NCI-H748 treated with DMSO at 0.1 percent for 48 hours (cell line): ENCODE measurements at places on chromosomes 5 and 9.

DNA sequence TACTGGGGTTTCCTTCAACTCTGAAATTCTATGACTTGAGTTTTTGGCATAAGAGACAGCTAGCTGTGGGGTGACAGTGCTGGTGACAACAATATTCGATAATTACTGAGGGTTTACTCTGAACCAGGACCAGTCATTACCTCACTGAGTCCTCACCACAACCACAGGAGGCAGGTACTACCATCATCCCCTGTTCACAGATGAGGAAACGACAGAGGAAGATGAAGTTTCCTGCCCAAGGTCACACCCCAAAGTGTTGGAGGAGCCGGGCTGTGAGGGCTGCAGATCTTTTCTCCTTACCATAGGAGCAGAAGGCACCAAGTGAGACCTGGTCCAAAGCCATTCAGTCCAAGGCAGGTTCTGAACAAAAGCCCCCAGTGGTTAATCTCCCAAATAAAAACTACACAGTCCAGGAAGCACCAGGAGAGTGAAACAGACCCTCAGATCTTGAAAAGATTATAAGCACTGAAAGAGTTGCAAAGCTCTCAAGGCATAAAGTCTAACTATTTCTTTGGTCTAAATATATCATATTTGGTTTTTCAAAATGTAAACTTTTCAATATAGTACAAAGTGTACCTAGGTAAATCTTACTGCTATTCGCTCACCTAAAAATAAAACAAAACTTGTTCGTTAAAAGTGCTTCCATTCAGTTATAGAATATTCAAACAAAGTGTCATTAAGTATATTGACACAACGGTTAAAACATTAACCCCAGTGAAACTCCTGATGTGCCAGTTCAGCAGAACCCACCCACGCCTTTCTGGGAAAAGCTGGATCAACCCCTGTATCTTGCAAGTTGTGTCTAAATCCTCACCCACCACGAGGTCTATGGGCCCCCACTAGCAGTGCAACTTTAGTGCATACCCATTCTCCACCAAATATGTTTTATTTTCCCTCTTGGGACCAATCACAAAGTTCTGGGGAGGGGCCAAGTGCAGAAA, 82.6 kb upstream of the EQTN start:
- no peak for DNase-seq

- DNase-seq = no peak
Measured at GRCh38 chr5:19577882-19578281, 410.1 kb downstream of the CDH18 start.

GRCh38 chr5:119795768-119796167, 166.4 kb downstream of the FAM170A start:
- no peak for DNase-seq

GRCh38 chr5:132915681-132916080, 42.2 kb downstream of the LEAP2 start:
- no peak for DNase-seq

DNA sequence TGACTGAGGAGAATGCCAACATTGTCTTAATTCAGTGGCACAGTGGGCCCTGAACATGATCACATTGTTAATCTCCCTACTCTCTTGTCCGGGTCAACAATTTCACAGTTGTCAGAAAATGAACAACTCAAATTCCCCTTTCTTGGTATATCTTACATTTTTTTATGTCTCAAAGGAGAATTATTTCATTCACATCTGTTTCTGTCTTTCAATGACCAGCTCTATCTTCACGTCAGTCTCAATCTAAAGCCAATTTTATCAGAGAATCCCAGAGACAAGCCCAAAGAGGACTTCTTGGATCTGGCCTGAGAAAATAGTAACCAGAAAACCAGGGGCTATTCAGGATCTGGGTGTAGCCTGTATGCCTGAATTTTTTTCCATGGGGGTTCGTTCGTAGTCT, 477.5 kb downstream of the PDE4D start:
- DNase-seq = no peak

- no peak for DNase-seq
Measured at GRCh38 chr5:81826128-81826527, 75.2 kb upstream of the SSBP2 start.
